ENCODE measurements at places on chromosomes 7 and 10. TPM values are rescaled to one million over a fixed set of nuclear protein-coding genes. Genes with fewer than 3 reads are reported as not detected.

DNA sequence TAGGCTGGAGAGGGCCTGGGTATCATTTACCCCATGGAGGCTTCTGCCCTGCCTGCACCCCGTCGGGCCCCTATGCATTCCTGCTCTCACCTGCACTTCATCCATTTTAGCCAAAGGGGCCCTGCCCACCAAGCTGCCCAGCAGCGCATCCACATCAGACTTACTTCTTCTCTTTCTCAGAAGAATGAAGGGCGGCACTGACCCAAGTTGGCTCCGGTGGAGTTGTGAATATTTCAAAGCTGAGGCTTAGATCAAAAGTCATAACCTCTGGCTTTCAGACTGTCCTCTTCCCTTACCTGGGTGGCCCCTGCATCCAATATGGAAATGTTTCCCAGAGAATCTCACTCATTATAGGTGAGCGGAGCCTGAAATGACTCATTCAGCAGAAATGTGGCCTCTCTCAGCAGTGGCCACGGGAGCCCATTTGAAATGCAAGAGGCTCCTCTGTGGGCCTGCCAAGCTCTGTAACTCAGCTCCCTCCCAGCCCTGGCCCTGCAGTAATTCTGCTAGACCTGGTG, 117.6 kb upstream of the TCF7L2 start:
- H3K27me3 ChIP-seq = no peaks in the 10 kb centered on the region
- no peaks in the 10 kb centered on the region for H3K4me1 ChIP-seq
- H3K36me3 ChIP-seq = no peaks in the 10 kb centered on the region
- H3K27ac ChIP-seq = no peak overlapping the region

AHR gene
- 10.2 TPM for polyA plus RNA-seq

GRCh38 chr7:80870813-80871212, 48.0 kb downstream of the SEMA3C start:
- no peaks in the 10 kb centered on the region for H3K27me3 ChIP-seq
- H3K4me3 ChIP-seq = no peak overlapping the region
- no peaks in the 10 kb centered on the region for H3K4me1 ChIP-seq

- H3K4me3 ChIP-seq = no peak overlapping the region
- H3K27ac ChIP-seq = peak overlapping the region; percentile 64
- H3K4me1 ChIP-seq = peaks cover 15% of the 10 kb centered on the region
- DNase-seq = peak; percentile 61
- no peaks in the 10 kb centered on the region for H3K36me3 ChIP-seq
These were observed 117.9 kb upstream of the KLF6 start for GRCh38 chr10:3902809-3903410.

LRRC18 gene
- 0.08 TPM for polyA plus RNA-seq

DNA sequence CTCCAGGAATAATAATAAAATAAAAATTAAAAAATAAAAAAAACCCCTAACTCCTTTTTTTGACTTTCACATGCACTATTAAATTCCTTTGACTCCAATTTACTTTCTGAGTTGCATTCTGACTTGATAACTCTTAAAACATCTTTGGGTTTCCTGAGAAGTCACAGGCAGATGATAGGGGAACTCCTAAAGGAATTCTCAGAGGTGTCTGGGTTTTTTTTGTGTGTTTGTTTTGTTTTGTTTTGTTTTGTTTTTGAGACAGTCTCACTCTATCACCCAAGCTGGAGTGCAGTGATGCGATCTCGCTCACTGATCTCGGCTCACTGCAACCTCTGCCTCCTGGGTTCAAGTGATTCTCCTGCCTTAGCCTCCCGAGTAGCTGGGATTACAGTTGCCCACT, 52.7 kb upstream of the APBB1IP start:
- H3K36me3 ChIP-seq = no peaks in the 10 kb centered on the region
- H3K4me1 ChIP-seq = no peaks in the 10 kb centered on the region
- no peak overlapping the region for H3K27ac ChIP-seq
- H3K4me3 ChIP-seq = no peak overlapping the region
- no peaks in the 10 kb centered on the region for H3K27me3 ChIP-seq
- DNase-seq = no peak

GRCh38 chr7:5612695-5613094, 168.8 kb downstream of the RNF216 start:
- no peaks in the 10 kb centered on the region for H3K36me3 ChIP-seq
- H3K27ac ChIP-seq = no peak overlapping the region
- H3K27me3 ChIP-seq = no peaks in the 10 kb centered on the region
- no peak overlapping the region for H3K4me3 ChIP-seq
- peaks cover 2% of the 10 kb centered on the region for H3K4me1 ChIP-seq

DNA sequence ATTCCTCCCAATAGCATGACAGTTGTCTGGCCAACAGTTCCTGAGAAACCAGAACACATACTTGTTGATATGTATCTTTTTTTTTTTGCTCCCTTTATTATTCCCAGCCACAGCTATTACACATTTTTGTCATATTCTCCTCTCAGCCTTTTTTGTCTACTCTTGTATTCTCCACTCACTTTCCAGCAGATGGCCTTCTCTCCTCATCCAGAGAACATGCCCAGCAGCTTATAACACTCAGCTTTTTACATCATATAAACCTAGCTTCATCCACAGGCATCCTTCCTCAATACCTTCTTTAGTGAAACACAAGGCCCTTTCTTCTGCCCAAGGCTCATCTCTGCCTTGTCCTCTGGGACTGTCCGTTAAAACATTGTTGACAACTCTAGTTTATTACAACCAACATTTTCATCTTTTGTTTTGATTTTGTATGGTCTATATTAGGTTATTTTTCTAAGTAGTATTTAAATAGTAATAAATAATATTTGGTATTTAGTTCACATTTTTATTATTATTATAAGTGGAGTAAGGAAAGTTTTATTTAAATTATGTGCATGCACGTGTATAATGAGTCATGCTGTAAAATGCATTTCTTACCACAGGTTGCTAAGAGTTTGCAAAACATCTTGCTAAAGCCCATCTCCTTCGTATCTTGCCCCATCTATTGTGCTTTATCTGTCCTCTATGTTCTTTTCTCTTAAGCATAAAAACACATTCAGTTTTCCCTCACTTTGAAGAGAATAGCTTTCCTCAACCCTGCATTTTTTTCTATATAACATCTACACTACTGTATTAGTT, 101.5 kb downstream of the ORC5 start:
- DNase-seq = peak; percentile 15
- H3K27me3 ChIP-seq = no peaks in the 10 kb centered on the region
- H3K4me1 ChIP-seq = no peaks in the 10 kb centered on the region
- H3K4me3 ChIP-seq = no peak overlapping the region

DNA sequence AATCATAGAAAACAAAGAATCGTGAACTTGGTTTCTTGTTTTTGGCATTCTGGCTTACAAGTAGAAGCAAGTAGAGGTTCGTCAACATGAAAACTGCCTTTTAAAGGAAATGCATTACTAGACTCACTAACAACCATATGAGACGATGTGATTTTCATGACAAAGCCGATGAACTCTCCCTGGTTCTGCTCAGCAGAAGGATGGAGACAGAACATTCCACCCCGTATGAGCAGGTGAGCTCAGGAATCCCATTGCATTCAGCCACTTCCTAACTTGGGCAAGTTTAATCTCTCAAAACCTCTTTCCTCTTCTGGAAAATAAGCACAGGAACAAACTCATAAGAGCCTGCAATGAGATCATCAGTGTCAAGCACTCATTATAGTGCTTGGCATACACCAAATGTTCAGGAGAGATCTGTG, 57.4 kb upstream of the SVIL start:
- peak; percentile 64 for DNase-seq
- H3K4me1 ChIP-seq = peaks cover 7% of the 10 kb centered on the region
- H3K27me3 ChIP-seq = no peaks in the 10 kb centered on the region

- peak; percentile 80 for DNase-seq
- H3K4me1 ChIP-seq = peaks cover 2% of the 10 kb centered on the region
- no peak overlapping the region for H3K27ac ChIP-seq
- no peaks in the 10 kb centered on the region for H3K27me3 ChIP-seq
- no peaks in the 10 kb centered on the region for H3K36me3 ChIP-seq
These were observed 60.8 kb upstream of the NAMPT start for GRCh38 chr7:106345421-106346166.

- H3K36me3 ChIP-seq = no peaks in the 10 kb centered on the region
- H3K27me3 ChIP-seq = no peaks in the 10 kb centered on the region
- H3K4me3 ChIP-seq = no peak overlapping the region
- no peak for DNase-seq
- H3K27ac ChIP-seq = no peak overlapping the region
- H3K4me1 ChIP-seq = no peaks in the 10 kb centered on the region
These were observed 187.4 kb downstream of the PHTF2 start for GRCh38 chr7:77985974-77986339.

DNA sequence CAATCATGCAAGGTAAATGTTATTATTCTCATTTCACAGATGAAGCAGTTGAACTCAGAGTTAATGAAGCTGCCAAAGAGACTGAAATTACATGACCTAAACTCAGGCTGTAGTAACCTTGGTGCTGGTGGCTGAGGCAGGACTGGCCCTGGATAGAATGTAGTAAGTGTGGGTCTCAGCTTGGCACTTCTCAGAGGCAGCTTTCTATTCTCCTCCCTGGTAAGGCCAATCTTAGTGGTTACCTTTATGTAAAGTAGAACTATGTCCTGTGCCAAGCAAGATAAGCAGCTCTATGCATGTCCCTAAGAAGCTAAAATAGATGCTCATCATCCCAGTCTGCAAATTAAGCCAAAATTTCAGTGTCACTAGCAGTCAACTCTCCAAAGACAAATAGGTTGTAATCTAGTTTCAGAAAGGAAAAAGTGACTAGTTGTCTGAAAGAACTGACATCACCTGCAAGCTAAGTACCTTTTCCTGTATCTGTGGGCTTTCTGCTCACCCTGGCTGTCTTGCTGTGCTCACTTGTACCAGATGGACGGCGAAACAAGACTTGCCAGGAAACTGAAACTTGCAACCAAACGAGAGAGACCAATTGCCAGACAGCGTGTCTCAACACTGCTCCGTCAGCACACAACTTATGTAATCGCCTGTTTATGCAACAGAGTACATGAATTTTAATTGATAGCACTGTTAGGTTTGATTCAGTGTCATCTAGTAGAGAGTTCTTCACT, 43.7 kb downstream of the CH25H start:
- H3K27ac ChIP-seq = no peak overlapping the region
- peaks cover 3% of the 10 kb centered on the region for H3K27me3 ChIP-seq
- DNase-seq = peak; percentile 56
- H3K4me3 ChIP-seq = peak overlapping the region; percentile 7

- H3K4me1 ChIP-seq = peaks cover 9% of the 10 kb centered on the region
- peaks cover 18% of the 10 kb centered on the region for H3K36me3 ChIP-seq
- H3K27ac ChIP-seq = no peak overlapping the region
- H3K4me3 ChIP-seq = no peak overlapping the region
- DNase-seq = no peak
These were observed 103.6 kb downstream of the PRPF18 start for GRCh38 chr10:13690281-13690825.

DNA sequence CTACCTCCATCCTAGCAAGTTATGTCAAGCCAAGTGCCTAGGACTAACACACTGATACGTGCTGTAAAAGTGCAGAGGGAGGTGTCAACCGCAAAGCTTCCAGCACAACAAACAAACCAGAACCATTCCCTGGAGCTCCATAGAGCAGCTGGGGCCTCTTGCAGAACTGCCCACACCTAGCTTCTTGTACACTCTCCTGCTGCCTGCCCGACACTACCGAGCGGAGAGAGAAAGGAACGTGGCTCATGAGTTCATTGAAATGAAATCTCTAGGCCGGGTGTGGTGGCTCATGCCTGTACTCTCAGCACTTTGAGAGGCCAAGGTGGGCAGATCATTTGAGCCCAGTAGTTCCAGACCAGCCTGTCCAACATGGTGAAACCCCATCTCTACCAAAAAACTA, 73.5 kb downstream of the MKI67 start:
- no peaks in the 10 kb centered on the region for H3K4me1 ChIP-seq
- no peak overlapping the region for H3K4me3 ChIP-seq
- no peak for DNase-seq
- H3K27ac ChIP-seq = no peak overlapping the region
- no peaks in the 10 kb centered on the region for H3K27me3 ChIP-seq

GRCh38 chr7:121366852-121367431, 29.2 kb downstream of the FAM3C start:
- no peaks in the 10 kb centered on the region for H3K27me3 ChIP-seq
- no peak overlapping the region for H3K4me3 ChIP-seq
- peaks cover 2% of the 10 kb centered on the region for H3K4me1 ChIP-seq
- DNase-seq = peak; percentile 67
- H3K27ac ChIP-seq = no peak overlapping the region

DNA sequence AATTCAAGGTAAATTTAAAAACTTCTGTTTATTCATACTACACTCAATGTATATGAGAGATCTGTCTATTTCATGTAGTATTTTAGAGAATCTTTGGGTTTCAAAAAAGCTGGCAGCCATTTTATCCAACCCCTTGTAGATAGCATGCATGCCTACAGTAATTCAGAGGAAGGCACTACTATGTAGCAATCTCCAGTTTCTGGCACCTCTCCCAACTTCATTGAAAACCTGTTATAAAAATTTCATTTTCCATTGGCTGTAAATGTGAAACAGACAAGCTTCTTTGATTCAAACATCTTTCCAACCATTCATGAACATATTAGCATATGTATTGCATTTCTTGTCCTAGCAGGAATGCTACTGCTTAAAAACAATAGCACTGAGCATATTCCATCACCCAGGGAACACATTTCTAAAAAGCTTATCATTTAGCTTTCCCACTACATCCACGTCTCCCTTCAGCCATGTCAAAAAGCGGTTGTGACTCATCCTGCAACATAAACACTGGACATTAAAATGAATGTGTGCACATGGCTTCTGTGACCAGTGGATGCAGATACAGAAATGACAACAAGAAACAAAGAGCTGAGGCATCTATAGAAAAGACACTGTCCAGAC, 330.4 kb upstream of the AOAH start:
- H3K4me3 ChIP-seq = no peak overlapping the region
- H3K36me3 ChIP-seq = no peaks in the 10 kb centered on the region
- peak; percentile 48 for DNase-seq
- no peaks in the 10 kb centered on the region for H3K27me3 ChIP-seq
- no peak overlapping the region for H3K27ac ChIP-seq

GRCh38 chr10:87978166-87978565, 114.7 kb downstream of the PTEN start:
- H3K36me3 ChIP-seq = no peaks in the 10 kb centered on the region
- H3K27me3 ChIP-seq = no peaks in the 10 kb centered on the region
- no peak overlapping the region for H3K4me3 ChIP-seq
- no peak overlapping the region for H3K27ac ChIP-seq

SYT15B gene
- 0.03 TPM for polyA plus RNA-seq

NUDT13 gene
- polyA plus RNA-seq = 1.3 TPM

DNA sequence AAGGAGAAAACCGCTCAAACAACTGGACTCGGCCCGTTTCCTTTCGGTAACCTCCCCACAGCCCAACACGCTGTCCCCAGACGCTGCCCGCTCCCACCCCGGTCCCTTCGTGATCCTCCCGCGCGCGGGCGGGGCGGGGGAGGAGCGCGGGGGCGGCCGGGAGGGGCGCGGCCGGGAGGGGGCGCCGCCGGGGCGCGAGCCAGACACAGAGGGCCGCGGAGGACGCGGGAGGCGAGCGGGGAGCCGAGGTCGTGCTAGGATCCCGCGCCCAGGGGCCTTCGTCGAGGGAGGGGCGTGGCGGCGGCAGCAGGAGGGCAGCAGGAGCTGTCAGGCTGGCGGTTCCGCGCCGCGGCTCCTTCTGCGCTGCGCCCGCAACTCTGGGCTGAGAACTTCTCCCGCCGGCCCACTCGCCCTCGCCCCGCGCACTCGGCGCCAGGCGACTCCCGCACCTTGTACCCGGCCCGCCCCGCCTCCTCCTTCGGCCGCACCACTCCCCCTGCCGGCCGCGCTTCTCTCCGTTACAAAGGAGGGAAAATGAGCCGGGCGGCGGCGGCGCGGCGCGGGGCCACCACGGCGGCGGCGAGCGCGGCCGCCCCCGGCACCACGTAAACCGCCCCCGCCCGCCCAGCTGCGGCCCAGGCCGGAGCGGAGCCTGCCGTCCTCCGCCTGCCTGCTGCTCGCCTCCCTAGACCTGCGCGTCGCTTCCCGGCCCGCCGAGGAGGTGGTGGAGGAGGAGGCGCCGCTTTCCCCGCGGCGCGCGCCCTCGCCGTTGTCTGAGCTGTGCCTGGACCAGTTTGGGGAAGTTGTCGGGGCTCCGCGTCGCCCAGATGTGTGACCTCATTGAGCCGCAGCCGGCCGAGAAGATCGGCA, at the start of gene CDK14:
CDK14 (plus strand) TSS at position 521 of the 870 bp plus-strand sequence; CDS start at position 828, 307 bp downstream.
- H3K36me3 ChIP-seq = no peaks in the 10 kb centered on the region
- H3K27me3 ChIP-seq = no peaks in the 10 kb centered on the region
- DNase-seq = peak; percentile 71
